ENCODE measurements at places on chromosomes 5 and 9. TPM values are rescaled to one million over a fixed set of nuclear protein-coding genes. Genes with fewer than 3 reads are reported as not detected.
A peak's percentile ranks its signal among the peaks of the same experiment; 100 is the strongest.

Gene ORM2
- 1.6 TPM for total RNA-seq

Gene SCGB3A2
- total RNA-seq: 57.3 TPM

Gene PCDHAC1
- total RNA-seq: 8.2 TPM

- DNase-seq: no peak
Measured at GRCh38 chr9:126330536-126330935, 3.9 kb downstream of the MVB12B start.

GRCh38 chr5:10673017-10673389 lies 88.0 kb downstream of the DAP start:
- DNase-seq: no peak

DNA sequence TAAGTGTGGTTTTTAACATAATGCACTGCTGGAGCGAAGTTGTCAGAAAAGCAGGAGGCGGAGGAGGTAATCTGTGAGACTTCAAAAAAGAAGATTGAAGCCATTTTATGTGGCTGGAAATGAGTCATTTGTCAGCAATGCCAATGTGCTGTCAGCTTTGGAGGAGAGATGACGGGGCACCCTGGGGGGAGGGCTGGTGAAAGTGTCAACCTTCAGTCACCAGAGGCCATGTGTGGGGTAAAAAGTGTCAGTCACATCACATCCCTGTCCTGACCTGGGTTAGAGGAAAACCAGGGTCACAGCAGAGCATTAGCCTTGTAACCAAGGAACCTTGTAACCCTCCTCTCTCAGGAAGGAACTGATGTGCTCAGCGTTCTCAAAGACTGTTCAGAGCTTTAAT lies 59.1 kb downstream of the TLR4 start:
- no peak for DNase-seq

- no peak for DNase-seq
Measured at GRCh38 chr5:171841984-171842776, 56.6 kb downstream of the SMIM23 start.

GRCh38 chr9:99253772-99254431 lies 31.8 kb downstream of the SEC61B start:
- DNase-seq: no peak

DNA sequence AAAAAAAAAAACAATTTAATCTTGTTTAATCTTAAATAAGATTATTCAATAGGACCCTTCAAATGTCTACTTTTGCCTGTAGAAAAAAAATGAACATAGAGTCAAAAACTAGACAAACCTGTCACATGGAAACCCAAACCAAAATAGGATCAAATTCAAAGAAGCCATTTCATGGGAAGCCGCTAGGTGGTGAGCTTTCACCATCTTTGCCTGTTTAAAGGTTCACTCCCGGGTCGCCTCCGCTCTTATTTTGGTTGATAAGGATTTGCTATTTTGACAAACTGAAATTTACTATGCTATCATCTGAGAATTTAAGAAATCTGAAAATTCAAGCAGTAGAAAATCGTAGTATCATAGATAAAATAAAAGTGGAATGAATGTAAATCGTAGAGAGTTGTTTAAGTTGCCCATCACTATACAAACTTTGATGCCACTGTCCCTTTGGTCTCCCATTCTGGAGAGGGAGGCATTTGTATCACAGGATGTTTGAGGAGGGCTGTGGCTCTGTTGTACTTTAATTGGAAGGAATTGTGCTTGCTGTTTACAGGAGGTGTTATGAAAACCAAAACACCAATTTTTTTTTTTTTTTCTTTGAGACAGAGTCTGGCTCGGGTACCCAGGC lies 43.5 kb upstream of the DNAH5 start:
- peak; percentile 56 for DNase-seq

DNA sequence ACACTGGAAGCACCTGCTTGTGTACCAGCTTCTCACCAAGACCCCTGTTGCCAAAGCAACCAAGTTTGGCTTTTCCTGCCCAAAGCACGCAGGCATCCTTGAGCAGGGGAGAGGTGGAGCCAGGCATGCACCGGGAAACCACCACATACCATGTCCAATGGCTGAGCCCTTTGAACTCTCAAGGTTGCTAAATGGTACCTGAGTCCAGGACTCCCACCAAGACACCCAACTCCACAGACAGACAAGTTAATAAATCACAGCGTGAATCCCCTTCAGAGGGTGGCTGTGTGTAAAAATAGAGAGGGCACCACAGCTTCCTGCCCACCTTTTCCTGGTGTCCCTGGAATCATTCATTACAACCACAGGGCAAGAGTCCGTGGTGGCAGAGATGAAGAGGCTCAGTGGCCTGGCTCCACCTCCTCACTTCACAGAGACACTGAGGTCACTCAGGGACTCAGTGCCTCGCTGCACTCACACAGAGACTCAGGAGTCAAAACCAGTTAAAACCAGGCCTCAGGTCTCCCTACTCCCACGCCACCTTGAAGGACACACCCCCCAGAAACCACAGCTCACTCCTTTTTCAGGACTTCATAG lies 143.7 kb downstream of the C5orf15 start:
- no peak for DNase-seq

DNA sequence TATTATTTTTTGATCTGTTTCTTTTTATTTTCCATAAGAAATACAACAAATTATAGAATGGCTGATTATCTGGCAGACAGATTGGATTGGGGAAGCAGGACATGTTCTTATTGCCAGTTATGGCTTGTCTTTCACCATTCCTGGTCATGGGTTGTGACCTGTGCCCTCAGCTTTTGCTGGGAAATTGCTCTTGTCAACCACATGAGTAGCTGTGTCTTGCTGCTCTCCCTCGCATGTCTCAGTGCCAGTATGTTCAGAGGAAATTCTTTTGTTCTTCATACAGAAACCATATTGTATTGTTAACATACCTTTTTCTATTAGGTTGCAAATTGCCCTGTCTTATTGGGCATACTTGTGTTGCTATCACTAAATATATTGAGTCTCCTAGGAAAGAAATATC lies 344.1 kb downstream of the OSTF1 start:
- no peak for DNase-seq

- DNase-seq: no peak
Measured at GRCh38 chr5:169050146-169050571, 250.8 kb downstream of the SLIT3 start.
